ENCODE measurements at places on chromosomes 7 and 10.

DNA sequence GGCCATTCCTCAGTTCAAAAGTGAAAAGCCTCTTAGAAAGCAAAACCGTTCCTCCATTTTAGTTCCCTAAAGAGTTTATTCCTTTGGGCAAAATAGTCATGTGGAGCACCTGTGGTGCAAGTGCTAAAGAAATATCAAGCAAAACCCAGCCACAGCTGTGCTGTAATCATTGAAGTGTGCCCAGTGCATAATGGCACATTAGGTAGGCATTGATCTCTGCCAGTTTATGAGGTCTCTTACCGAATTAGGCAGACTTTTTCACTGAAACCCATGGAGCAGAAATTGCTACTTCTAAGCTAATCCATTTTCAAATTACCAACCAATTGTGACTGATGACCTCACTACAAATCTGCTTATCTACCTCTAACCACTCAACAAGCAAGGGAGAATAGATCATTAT is 97.2 kb upstream of the SEMA3A start:
- no peak for DNase-seq

DNA sequence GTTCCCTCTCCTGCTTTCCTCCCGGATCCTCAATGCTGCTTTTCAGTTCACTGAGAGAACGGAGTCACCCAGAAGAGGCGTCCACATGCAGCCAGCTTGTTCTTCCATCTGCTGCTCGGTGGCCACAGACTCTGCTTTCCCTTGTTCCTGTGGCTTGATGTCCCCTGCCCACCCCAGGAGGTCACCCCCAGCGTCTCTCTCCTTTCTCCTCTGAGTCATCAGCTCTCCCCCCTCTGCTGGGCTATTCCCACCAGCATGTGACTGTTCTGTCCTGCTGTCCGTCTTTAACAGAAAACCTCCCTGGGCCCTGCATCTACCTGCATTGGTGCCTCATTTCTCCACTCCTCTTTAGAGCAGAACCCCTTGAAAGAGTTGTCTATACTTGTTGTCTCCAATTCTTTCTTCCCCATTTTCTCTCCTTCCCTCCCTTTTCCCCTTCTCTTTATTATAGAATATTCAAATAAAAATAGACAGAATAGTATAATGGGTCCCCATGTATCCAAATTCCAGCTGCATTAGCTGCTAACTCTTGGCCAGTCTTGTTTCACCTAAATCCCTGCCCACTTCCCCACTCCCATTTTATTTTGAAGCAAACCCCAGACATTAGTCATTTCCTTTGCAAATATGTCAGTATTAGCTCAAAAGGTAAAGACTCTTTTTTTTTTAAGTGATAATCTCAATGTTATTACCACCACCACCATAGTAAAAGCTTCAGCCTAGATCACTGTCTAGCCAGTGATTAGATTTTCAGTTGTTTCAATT is 4.1 kb downstream of the ZNF282 start:
- peak; percentile 37 for DNase-seq

GRCh38 chr10:112298581-112298980 is 15.4 kb downstream of the TECTB start:
- DNase-seq: no peak

- no peak for DNase-seq
Measured at GRCh38 chr10:29239569-29240472, 49.0 kb upstream of the LYZL1 start.

- no peak for DNase-seq
Measured at GRCh38 chr10:104591441-104591840, 49.6 kb upstream of the SORCS3 start.

GRCh38 chr10:68586606-68587305 is 26.6 kb downstream of the TET1 start:
- DNase-seq: no peak

DNA sequence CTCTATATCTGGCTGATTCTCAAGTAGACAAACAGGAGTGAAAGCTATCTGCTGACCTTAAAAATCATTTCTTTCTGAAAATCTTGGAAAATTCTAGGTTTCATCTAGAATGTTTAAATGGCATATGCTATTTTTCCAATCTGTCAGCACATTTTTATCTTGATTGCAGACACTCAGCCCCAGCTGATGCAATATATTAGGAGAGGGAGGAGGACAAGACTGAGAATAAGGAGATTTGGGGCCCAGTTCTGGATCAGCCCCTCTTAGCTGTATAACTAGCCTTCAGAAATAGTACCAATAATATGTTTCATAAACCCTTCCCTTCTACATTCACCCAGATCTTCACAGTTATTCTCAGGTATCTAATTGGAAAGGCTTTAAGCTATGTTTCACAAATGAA is 131.2 kb downstream of the HDAC9 start:
- no peak for DNase-seq

- no peak for DNase-seq
Measured at GRCh38 chr10:33596422-33596821, 262.0 kb upstream of the NRP1 start.

- no peak for DNase-seq
Measured at GRCh38 chr10:71575451-71575850, 144.1 kb downstream of the C10orf105 start.

DNA sequence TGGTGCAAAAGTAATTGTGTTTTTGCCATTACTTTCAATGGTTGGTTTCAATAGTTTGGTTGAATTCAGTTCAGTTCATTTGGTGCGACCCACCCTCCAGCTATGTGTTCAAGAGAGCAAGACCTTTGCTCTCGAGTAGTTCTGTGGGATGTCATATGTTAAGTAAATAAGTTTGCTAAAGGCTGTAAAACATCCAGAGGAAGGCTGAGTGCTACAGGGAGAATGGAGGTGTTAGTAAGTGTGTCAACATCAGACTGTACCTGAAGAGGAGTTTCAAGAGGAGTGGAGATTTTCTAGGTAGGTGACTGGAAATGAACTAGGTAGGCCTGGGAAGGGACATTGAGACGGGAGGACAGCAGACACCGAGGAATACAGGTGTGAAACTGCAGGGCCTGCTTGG is 147.7 kb downstream of the SH2D4B start:
- no peak for DNase-seq

- no peak for DNase-seq
Measured at GRCh38 chr10:86744067-86744725, 12.2 kb upstream of the BMPR1A start.

- DNase-seq: no peak
Measured at GRCh38 chr7:30772984-30773383, 1.8 kb downstream of the MINDY4 start.

- no peak for DNase-seq
Measured at GRCh38 chr7:42869131-42870020, 42.5 kb downstream of the C7orf25 start.

DNA sequence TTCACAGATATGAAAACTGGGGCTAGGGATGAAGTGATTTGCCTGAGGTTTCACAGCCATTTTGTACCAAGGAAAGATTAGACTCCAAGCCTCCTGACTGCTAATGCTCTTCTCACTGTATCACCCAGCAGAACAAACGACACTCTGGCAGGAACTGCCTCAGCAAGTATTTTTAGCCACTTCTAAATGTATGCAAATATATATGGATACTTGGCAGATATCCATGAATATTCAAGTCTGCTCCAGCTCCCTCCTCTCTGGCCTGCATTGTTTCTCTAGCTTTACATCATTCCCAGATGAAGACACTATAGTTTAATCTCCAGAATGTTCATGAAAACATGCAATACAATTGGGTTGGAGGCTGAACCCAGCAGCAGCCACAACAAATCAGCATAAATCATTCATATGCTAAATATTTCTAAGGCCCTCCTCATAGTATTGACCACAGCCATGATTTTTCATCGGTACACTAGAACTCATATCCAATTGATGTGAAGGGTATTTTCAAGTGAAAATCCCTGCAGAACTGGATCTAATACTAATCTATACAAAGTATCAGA is 65.5 kb downstream of the HPSE2 start:
- no peak for DNase-seq

- no peak for DNase-seq
Measured at GRCh38 chr10:129653428-129653827, 186.4 kb downstream of the MGMT start.

GRCh38 chr7:35802649-35803048 is 1.8 kb downstream of the SEPTIN7 start:
- DNase-seq: no peak

DNA sequence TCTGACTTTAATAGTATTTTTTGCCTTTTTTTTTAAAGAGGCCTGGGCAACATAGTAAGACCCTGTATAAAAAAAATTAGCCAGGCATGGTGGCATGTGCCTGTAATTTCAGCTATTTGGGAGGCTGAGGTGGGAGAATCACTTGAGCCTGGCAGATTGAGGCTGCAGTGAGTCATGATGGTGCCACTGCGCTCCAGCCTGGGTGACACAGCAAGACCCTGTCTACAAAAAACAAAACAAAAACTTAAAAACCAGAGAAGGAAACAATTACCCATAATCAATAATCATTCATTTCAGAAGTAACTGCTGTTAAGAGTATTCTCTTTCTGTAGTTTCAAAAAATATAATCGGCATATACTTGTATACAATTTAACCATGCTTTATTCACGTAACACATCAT is 28.0 kb downstream of the VPS26A start:
- no peak for DNase-seq

- no peak for DNase-seq
Measured at GRCh38 chr7:95737828-95738505, 34.4 kb upstream of the DYNC1I1 start.

DNA sequence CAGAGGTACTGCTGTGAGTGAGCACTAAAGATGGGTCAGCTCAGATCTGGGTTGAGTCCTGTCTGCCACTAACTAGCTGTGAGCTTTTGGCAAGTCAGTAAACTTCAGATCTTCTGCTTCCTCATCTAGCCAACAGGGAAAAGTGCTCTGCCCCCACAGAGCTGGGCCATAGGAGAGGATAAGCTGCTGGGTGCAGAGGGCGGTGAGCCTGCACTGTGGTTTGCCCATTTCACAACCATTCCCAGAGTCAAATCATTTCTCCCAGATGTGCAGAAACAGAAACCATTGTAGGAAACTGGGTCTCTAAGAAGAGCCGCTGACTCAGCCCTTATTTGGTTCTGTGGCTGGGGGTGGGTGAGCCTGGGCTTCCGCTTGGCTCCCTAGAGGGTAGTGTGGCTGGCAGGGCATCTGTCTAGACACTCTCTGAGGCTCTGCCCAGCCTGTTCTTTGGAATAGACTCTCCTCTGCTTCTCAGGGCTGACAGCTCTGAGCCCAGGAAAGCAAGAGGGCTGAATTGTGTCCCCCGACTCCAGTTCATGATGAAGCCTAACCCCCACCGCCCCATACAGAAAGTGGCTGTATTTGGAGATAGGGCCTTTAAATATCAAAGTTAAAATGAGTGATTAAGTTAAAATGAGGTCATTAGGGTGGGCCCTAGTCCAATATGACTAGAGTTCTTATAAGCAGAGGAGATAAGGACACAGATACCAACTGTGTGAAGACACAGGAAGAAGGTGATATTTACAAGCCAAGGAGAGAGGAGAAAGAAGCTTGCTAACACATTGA is 29.5 kb upstream of the ARHGAP22 start:
- DNase-seq: no peak

DNA sequence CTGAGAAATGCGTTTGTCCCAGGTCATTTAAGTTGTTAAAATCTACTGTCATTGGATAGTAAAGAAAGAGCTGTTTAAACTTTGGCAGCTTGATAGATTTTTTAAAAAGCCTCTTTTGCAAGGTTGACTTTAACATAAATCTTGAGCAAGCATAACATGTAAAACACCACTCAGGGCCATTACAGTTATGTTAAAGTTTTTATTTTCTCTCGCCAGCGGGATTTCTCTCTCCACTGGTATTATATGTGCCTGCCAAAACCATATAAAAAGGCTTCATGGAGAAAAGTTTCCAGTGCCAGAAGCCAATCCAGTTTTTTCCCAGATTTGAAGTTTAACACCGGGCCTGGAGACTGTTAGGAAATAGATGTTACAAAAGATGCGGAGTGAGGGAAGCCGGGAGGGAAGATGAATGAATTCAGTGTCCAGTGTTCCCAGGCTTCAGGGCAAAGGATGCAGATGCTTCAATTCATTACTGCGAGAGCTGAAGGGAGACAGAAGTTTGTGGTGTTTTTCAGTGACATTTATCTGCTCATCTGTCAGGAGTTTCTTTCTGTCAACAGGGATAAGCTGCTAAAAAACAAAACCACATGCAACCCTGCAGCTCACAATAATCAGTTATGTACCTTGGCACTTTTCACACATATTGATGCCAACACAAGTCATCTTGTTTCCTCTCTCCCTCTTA is 155.5 kb downstream of the SPAG6 start:
- no peak for DNase-seq

- no peak for DNase-seq
Measured at GRCh38 chr10:122225330-122225729, 45.8 kb upstream of the BTBD16 start.

- DNase-seq: no peak
Measured at GRCh38 chr10:81570878-81571794, 303.9 kb upstream of the NRG3 start.

DNA sequence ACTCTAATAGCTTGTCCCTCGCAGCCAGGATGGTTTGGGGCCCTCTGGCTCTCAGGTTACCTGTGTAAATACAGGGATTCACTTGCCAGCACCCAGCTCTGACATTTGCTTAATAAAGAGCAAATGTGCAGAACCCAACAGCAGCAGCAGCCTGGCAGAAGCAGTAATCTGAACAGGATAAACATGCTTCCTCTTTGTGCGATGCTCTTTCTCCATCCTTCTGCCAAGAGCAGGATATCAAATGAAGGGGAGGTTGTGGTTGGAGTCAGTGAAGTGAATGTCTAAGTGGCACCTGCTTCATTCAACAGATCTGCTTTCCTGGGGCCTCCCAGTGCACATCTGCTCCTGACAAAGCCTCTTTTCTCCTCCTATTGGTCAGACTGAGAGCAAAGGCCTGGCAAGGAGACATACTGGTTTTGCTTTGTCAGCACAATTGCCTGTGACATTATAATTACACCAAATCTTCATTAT is 130.3 kb downstream of the NRF1 start:
- DNase-seq: no peak

- no peak for DNase-seq
Measured at GRCh38 chr10:88874281-88874680, 5.8 kb upstream of the STAMBPL1 start.

DNA sequence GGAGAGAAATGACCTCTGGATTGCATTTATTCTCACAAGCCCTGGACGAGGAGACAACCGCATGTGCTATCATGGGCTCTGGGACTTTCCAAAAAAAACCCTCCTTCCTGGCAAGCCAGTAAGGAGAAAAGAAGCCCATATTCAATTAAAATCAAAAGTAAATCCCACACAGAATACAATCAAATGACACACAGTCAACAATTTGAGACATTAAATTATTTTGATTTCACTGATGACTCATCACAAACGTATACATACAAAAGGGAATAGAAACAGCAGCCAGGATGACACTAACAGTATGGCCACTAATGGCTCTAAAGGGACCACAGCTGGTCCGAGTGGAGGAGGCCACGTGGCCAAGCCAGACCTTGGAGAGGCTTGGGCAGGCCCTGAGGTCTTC is 24.9 kb downstream of the LRRC20 start:
- DNase-seq: no peak

All from non-pigmented ciliary epithelial cell (primary cell).